ENCODE measurements at places on chromosomes 6 and 20.

DNA sequence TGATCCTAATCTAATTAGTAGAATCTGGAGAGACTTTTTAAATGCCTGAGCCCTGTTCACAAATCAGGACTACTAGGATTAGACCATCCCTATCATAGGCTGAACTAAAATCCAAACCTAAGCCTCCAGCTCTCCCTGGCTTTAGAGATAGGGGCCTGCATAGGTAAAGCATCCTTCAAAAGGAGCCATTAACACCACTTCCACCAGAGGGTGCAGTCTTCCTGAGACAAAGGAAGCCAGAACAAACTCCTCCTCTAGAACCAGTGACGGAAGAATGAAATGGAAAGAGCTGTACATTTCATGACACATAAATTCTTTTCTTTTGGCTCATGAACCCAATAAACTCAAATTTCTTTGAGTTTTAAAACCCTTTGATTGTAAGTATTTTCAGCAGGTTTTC, 291.2 kb upstream of the ADGRB3 start:
- DNase-seq = peak; percentile 55

DNA sequence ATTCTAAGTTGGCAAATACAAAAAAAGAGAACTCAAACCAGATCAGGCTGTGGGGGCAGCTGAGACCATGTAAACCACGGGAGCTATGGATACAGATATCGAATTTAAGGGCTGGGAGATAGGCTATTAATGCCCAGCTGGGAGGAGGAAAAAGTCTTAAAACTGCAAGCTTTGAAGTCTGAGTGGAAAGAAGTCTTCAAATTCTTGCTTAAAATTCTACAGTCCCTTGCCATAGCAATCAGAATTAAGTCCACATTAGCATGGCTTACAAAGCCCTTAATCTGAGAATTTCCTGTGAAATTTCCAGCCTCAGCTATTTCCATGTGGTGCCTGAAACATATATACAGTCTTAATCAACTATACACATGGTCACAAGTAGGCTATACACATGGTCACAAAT, 465.0 kb upstream of the HSF2 start:
- DNase-seq = no peak

- no peak for DNase-seq
Observed at GRCh38 chr6:97222903-97223302, 60.1 kb downstream of the MMS22L start.

GRCh38 chr6:41424370-41425058, 89.1 kb downstream of the NCR2 start:
- no peak for DNase-seq

DNA sequence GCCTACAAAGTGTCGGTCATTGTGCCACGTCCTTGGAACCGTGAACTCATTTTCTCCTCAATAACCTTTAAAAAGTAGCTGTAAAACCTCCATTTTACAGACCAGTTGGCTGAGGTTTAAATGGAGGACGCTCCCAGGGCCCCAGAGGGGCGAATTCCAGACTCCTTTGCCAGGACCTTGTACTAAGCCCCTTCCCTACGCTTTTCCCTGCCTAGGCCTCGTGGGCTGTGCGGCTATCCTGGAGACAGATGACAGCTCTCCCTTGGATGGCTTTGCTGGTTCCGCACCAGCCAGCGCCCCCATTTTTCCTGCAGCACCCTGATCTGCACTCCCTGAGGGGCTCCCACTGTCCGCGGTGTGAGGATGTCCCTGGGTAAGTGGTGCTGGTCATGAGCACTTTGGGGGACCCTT, 12.1 kb upstream of the SNHG17 start:
- no peak for DNase-seq

GRCh38 chr6:101003075-101003474, 121.9 kb upstream of the ASCC3 start:
- DNase-seq = no peak

DNA sequence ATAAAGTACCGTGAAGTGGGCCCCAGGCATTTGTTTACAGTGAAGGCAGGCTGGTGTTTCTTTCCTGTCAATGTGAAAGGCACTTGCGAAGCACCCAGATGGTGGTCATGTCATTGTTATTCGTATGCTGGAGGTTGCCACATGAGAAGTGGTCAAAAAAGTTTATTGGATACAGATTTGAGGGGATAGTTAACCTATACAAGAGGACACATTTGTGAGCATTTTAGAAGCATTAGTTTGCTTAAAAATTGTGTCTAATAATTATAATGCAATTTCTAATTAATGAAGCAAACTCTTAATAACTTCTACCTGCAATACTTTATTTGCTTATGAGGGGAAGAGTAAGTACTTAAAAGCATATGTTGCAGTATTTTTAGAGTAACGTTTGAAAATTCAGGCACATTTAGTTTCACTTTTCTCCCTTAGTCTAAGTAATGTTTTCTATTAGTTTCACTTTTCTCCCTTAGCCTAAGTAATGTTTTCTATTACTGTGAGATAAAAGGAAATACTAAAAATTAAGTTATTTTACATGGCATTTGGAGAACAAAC, 120.7 kb upstream of the CLDN20 start:
- DNase-seq = no peak

GRCh38 chr6:112804638-112805330, 457.7 kb downstream of the RFPL4B start:
- DNase-seq = no peak

DNA sequence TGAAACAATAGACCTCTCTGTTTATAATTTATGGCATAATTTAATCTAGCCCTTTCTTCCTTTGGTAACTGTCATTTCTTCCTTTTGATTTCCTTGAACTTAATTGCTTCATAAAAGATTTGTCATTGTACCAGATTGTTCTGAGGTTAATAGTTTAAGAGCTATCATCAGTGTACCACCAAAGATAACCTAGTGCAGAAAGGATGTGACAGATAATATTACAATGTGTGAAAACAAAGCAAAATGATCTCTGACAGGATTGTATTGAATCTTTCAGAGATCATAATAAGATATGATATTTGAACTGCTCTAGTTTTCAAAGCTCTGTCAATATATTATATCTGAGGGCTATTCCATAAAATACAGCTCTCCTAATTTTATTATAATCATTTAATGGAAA, 132.1 kb upstream of the PTCHD4 start:
- DNase-seq = no peak

GRCh38 chr6:70285201-70285600, 17.7 kb downstream of the COL9A1 start:
- DNase-seq = no peak

- no peak for DNase-seq
Observed at GRCh38 chr20:57073402-57073801, 193.0 kb downstream of the BMP7 start.

- DNase-seq = no peak
Observed at GRCh38 chr20:12012241-12013222, 94.8 kb downstream of the BTBD3 start.
